ENCODE measurements at places on chromosomes 11 and 22. TPM values are rescaled to one million over a fixed set of nuclear protein-coding genes. Genes with fewer than 3 reads are reported as not detected.

ZNF280B gene
- total RNA-seq, result 1.5 TPM

WT1 gene
- 6.3 TPM for total RNA-seq

UPK3A gene
- not detected for total RNA-seq

KRTAP5-4 gene
- not detected for total RNA-seq

SNX32 gene
- not detected for total RNA-seq

AMOTL1 gene
- total RNA-seq, result 8.9 TPM

C22orf15 gene
- total RNA-seq, result not detected

MMP13 gene
- total RNA-seq, result not detected

POLR2F gene
- 149 TPM for total RNA-seq

LRP5 gene
- total RNA-seq, result 57.2 TPM

SYVN1 gene
- total RNA-seq, result 41.1 TPM

PKP3 gene
- 39.8 TPM for total RNA-seq

TRIOBP gene
- total RNA-seq, result 29.2 TPM

CREBZF gene
- 27.5 TPM for total RNA-seq

ZW10 gene
- total RNA-seq, result 13.5 TPM

OR56A1 gene
- total RNA-seq, result not detected
